ENCODE measurements at places on chromosomes 16 and 17.

- no peak overlapping the region for H3K4me3 ChIP-seq
- H3K27me3 ChIP-seq = peaks cover 31% of the 10 kb centered on the region
- no peaks in the 10 kb centered on the region for H3K4me1 ChIP-seq
Measured at GRCh38 chr17:79410681-79411080, 200.2 kb downstream of the RBFOX3 start.

DNA sequence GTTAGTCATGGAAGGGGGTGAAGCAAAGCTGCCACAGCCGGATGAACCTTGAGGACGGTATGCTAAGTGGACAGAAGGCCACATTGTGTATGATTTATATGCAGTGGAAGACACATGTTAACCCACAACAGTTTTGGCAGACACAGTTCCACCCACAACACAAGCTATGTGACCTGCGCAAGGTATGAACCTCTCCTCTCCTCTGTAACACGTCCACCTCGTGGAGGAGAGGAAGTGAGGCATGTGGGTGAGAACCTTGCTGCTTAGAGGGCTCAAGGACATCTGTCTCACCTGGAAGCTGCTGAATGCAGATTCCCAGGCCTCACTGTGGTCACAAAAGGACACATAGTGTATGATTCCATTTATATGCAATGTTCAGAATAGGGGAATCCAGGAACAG lies 136.1 kb upstream of the PLCG2 start:
- H3K36me3 ChIP-seq = peaks cover 12% of the 10 kb centered on the region
- H3K4me3 ChIP-seq = no peak overlapping the region
- peaks cover 9% of the 10 kb centered on the region for H3K4me1 ChIP-seq
- no peak for DNase-seq

DNA sequence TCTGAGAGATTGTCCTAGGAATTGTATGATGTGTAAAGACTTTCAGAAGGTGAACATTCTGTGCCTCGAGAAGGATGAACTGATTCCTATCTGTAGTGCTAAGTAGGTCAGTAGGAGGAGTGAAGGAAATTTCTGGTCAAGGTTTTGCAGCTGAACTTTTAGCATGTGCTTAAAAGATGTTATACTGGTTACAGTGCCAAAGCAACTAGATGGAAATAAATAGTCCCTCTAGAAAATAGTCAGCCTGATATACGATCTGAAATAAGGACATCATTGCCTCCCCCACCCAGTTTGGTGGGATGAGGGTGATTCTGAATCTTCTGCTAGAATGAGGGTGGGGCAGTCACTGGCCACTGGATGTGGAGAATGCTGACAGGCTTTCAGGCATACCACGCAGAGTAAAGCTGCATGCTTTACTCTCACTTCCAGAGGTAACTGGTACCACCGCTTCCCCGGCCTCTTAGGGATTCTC lies 57.2 kb upstream of the VPS4A start:
- no peak for DNase-seq
- no peak overlapping the region for H3K27ac ChIP-seq
- peaks cover 4% of the 10 kb centered on the region for H3K4me1 ChIP-seq
- no peak overlapping the region for H3K4me3 ChIP-seq
- peaks cover 4% of the 10 kb centered on the region for H3K36me3 ChIP-seq
- H3K27me3 ChIP-seq = no peaks in the 10 kb centered on the region

DNA sequence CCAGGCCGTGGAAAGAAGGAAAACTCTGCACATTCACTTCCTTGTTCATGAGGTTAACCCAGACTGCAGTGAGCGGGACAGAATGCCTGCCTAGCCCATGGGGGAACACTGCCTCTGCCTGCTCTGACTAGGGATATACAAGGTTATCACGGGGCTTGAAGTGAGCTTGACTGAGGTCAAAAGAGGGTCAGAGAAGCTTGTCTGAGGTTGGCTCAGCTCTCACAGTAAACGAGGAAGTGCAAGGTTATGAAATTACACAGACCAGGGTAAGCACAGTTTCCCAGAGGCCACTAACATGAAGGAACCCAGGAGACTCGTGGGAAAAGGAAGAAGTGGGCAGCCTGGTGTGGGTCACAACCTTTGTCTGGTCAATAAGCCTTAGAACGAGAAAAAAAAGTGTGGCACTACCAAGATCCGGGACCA lies 28.7 kb downstream of the HIC1 start:
- H3K27me3 ChIP-seq = no peaks in the 10 kb centered on the region
- peaks cover 47% of the 10 kb centered on the region for H3K36me3 ChIP-seq

DNA sequence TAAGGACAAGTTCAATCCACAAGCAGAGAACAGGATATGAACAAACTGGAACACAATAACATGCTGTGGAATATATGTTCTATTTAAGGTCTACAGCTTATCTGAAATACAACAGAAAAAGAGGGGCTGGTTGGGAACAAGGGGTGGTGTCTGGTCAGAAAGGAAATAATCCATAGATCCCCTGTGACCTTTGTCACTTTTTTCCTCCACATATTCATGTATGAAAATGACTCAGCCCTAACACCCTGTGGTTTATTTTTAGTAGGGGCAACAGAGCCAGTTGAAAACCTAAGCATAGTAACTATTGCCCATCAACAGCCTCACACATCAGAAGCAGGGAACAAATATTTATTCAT lies 12.3 kb upstream of the SPAG9 start:
- no peak overlapping the region for H3K4me3 ChIP-seq
- no peak for DNase-seq
- H3K36me3 ChIP-seq = no peaks in the 10 kb centered on the region
- H3K27ac ChIP-seq = no peak overlapping the region
- H3K4me1 ChIP-seq = peaks cover 10% of the 10 kb centered on the region

Data from activated naive CD8-positive, alpha-beta T cell treated with anti-CD3 and anti-CD28 coated beads, Interleukin-2, amount 10 ng/mL, durations not matched to agents 7 days and 5 days (primary cell).